ENCODE measurements at places on chromosomes 7 and 10.

- no peak for DNase-seq
These were observed 1.5 kb upstream of the CALML5 start for GRCh38 chr10:5500910-5501309.

DNA sequence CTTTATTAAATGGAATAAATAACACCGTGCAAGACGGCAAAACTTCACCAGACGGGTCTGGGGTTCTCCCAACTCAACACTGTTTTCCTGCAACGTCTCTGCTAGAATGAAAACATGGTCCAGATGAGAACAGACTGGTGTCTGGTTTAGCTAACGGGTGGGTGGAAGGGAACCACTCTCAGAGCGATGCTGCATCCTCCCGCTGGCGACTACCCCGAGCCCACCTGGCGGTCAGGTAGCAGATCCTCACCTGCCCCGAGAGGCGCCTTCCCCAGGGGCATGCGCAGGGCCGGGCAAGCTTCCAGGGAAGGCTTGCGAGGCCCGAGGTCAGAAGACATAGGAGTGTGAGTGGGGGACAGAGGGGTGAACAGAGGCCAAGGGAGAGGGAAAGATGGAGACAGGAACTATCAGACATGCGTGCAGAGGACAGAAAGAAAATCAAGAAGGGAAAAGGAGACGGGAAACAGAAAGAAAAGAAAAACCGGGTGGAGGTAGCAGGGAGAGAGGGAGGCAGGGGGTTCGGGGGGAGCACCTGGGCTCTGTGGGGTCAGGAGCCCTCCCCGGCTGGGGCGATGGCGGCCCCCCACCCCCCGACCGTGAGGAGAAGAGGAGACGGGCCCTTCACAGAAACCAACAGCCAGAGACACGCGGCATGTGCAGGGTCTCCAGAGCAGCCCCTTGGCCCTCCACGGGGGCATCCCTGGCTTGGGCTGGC is 222.0 kb downstream of the MAD1L1 start:
- DNase-seq = no peak

DNA sequence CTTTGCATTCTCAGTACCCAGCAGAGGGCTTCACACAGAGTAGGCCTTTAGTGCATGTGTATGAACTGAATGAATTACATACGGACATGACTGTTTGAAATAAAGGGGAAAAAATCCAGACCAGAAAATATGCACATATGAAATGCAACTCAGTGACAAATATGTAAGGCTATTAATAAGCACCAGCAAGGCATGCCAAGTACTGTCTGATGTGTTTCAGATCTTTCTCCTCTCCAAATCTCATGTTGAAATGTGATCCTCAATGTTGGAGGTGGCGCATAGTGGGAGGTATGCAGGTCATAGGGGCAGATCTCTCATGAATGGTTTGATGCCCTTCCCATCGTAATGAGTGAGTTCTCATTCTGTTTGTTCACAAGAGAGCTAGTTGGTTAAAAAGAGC is 87.3 kb upstream of the TOMM7 start:
- no peak for DNase-seq

- no peak for DNase-seq
These were observed 81.6 kb downstream of the RPS24 start for GRCh38 chr10:78115135-78115853.

DNA sequence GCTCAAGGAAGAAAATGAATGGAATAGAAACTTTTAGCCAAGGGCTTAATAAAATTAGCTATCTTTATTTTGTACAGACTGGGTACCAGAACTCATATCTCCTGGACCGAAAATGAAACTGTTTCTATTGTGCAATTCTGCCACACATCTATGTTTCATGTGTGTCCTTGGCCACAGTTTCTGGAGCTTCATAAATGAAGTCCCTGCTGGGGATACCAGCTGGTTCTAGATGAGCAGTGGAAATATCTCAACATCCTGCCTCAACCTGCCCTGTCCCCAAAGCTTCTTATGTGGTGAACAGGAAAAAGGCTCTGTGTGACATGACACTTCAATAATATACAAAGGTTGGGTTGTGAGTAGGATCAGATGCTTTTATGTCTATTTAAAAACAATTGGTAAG is 310.1 kb upstream of the SORCS1 start:
- DNase-seq = no peak

GRCh38 chr7:124643311-124643811 is 122.2 kb downstream of the GPR37 start:
- no peak for DNase-seq

DNA sequence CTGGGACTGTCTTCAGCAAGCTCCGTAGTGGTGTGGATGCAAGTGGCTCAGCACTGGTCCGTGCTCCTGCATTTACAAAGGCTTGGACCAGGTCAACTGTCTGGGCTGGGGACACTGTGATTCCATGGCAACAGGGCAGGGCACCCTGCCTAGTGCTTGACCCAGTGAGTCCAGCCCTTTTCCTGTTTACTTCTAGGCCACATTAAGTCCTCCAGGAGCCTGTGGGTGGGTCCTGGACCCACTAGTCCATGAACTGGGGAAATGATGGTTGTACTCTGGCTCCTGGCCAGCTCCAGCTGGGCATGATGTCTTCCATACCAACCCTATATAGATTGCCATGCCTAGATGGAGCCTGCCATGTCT is 152.0 kb downstream of the RPS24 start:
- no peak for DNase-seq

DNA sequence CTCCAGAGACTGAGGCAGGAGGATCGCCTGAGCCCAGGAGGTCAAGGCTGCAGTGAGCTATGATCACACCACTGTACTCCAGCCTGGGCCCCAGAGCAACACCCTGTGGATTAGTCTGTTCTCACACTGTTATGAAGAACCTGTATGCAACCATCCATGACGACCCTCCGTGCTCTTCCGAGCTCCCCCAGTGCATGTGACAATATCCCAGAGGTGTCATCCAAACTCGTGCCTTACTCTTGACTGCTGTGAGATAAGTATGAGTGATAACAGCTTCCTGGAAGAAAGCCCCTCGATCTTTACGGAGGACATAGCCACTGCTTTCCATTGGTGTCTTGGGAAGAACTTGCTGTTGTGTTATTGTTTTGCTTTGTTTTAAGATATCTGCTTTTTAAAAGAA is 591.9 kb downstream of the GALNT17 start:
- no peak for DNase-seq

GRCh38 chr7:106419455-106420182 is 134.8 kb upstream of the NAMPT start:
- DNase-seq = no peak

DNA sequence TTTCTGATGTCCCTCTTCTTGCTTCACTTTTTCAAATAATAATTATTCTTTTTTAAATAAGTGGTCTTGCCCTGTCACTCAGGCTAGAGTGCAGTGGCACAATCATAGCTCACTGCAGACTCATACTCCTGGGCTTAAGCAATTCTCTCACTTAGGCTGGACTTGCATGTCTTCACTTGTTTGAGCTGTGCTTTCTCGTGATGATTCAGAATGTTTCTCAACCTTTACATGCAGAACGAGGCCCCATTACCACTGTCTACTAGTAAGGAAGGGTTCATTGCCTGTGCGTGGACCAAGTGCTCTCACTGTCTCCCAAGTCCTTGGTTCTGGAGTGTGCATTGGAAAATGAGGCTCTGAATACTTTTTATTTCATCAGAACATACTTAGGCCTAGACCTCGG is 468.6 kb upstream of the COBL start:
- no peak for DNase-seq

GRCh38 chr7:129188372-129188891 is at the start of gene SMO:
SMO (plus strand) TSS chr7:129188633; CDS start chr7:129189152, 519 bp downstream.
- DNase-seq = no peak

All from inflammatory macrophage (primary cell).